ENCODE measurements at places on chromosomes 6 and 20. TPM values are rescaled to one million over a fixed set of nuclear protein-coding genes. Genes with fewer than 3 reads are reported as not detected.
A peak's percentile ranks its signal among the peaks of the same experiment; 100 is the strongest.

GRCh38 chr20:4411744-4412143 lies 310.0 kb upstream of the PRND start:
- DNase-seq = no peak

DNA sequence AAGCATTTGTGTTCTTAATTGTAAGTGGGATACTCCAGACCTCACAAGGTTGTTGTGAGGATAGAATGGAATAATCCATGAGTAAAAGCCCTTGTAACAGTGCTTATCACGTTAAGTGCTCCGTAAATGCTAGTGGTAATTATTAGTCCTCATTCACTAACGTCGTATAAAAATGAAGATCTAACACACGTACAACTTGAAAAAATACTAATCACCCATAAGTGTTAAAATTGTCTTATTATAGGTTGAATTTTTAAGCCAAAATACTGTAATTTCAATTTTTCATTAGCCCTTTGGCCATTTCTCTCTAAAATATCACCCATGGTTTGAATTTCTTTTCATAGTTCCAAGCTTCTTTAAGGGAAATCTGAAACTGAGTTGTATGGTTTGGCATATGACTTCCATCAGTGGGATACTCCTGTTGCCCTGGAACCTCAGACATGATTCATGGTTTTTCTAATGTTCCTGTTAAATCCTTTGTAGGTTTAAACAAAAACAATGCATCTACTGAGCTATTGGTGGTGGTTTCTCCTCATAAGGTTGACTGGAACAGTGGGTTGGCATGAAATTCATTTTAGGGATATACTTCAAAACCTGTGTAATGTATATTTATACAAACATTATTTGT lies 19.1 kb downstream of the XRN2 start:
- DNase-seq = no peak

DNA sequence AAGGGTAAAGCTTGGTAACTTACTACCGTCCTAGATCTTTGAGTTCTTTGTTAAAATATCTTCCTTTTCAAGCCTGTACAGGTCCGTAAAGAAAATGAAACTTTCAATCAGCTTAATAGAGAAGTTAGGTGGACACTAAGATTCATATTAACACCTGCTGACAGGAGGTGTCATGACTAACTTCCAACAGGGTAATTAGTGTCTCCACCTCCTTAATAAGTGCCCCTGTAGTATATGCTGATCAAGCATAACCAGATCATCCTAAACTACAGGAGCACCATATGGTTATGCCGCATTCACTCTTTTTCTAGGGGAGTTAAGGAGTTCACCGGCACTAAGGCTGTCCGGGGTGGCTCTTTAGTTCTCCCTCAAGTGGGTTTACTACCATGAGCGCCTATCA lies 23.9 kb upstream of the RALGAPA2 start:
- DNase-seq = no peak

DNA sequence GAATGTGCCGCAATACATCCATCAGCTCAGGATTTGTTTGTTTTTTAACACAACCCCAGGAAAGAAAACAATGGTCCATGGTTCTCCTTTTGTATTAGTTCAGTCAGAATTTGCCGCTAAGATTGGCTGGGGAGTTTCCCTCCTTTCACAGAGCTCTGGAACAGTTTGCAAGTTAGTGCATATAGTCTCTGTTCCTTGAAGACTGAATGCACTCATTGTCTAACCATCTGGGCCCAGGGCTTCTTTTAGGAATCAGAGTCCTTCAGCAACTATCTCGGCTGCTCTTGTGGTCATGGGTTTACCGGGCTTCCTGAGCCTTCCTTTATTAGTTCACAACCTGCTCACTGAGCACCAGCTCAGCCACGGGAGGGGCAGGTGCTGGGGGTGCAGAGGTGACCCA lies 121.3 kb downstream of the SLC23A2 start:
- no peak for DNase-seq

- DNase-seq = no peak
Measured at GRCh38 chr20:45283551-45284057, 23.0 kb upstream of the RBPJL start.

DNA sequence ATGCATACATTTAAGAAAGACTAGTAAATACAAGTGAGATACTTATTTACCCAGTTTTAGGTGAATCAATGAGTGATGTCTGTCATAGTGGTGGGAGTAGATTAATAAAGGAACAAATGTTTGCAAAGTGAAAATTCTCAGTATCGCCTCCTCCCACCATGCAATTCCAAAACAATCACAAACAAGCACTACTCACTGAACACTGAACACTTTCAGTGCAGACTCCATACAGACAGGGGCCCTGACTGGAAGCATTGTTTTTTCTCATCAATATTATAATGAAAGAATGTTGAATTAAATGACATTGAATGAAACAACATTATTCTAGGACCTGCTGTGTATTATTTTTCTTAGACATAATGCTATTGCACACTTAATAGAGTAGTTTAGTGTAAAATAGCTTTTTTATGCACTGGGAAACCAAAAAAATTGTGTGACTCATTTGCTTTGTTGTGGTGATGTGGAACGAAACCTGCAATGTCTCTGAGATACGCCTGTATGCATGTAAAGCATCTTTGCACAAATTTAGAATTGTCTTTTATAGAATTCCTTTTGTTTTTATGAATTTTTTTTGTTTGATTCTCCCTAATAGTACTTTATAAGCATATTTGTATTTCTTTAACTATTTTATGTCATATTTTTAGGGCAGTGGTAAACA lies 317.5 kb downstream of the UTRN start:
- no peak for DNase-seq

DNA sequence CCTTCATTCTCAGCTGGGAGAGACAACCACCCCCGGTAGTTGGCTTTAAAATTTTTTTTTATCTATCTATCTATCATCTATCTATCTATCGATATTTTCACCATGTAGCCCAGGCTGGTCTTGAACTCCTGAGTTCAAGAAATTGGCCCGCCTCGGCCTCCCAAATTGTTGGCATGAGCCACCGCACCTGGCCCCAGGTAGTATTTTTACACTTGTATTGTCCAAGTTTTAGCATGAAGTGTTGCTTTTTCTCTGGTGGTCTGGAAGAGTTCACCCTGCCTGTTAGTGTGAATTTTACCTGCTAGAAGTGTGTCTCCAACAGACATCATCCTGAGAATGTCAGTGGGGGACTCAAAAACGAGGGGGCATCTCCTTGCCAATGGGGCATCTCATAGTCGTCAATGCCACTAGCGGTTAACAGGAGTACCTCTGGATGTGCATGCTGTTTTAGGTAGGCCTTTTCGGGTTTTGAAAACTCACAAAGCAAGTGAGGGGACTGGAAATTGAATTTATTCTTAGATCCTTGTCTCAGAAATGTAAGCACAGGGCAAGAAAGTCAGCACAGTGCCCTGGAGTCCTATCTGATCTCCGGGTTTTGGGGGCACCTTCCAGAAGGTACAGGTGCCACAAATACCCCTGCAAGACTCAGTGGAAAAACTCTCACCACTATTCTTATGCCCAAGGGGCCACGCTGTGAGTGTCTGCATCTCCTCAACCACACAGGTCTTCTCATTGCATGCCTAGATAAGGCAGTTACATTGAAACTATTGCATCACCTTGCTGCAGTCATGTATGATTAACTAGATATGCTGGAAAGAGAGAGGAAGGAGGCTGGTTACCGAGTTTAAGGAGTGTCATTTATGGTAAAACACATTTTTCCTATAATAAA lies 37.1 kb downstream of the TNFAIP3 start:
- peak; percentile 28 for DNase-seq

GRCh38 chr6:3328145-3328544 lies 69.4 kb downstream of the PSMG4 start:
- no peak for DNase-seq

GRCh38 chr6:118565311-118565960 lies 17.3 kb downstream of the PLN start:
- peak; percentile 28 for DNase-seq

GRCh38 chr6:148980234-148980633 lies 233.4 kb downstream of the UST start:
- no peak for DNase-seq

DNA sequence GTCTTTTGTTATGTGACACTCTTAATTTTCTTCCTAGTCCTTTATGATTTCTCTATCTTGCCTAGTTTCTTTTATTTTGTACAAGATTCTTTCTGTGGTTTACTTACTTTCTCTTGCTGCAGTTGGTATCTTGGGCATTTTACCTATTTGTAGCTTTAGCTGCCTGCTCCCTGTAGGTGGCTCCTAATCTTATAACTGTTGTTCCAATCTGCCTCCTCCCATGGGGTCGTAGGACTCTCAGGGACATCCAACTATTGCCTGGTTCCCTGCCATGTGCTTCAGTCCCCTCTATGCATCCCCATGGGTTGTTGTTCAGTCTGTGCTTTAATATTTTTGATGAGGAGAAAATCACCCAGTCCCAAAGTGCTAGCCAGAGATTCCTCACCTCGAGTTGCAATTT lies 31.4 kb downstream of the RIN2 start:
- DNase-seq = no peak

GRCh38 chr6:69026715-69027114 lies 391.6 kb downstream of the ADGRB3 start:
- DNase-seq = no peak

GRCh38 chr6:80690551-80691131 lies 584.2 kb downstream of the BCKDHB start:
- DNase-seq = no peak

- no peak for DNase-seq
Measured at GRCh38 chr6:123168466-123168865, 172.4 kb downstream of the CLVS2 start.

- DNase-seq = peak; percentile 64
Measured at GRCh38 chr6:35552285-35552917, 39.7 kb upstream of the TULP1 start.

DNA sequence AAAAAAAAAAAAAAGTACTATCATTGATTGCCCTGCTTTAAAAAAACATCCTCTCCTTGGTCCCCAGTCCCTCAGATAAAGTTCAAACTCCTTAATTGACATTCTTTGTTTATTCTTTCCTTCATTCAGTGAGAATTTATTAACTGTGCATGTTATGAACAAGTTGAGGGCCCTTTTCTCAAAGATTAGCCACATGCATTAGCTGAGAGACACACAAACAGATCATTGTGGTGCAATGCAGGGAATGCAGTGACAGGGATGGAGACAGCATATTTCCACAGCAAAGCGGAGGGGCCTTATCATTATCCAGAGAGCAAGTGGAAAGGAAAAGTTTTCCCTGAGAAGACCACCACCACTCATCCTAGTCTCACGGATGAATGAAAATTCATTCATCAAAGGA lies 21.9 kb upstream of the IPCEF1 start:
- no peak for DNase-seq

DNA sequence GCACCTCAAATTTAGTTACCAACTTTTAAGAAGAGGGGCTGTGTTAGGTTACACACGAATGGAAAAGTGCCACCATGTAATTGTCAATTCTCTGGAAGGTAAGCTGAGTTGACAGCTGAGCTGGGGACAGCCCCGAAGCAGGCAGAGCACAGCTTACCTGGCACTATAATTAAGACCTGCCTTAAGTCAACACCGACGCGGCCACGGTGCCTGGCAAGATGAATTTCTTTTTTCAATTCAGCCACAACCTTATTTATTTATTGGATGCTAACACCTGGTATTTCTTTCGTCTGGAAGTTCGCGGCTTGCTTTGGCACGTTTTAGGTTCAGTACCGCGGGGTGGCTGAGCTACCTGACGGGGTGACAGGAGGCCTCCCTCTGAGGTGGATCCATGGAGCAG lies 40.6 kb upstream of the NFATC2 start:
- DNase-seq = no peak

DNA sequence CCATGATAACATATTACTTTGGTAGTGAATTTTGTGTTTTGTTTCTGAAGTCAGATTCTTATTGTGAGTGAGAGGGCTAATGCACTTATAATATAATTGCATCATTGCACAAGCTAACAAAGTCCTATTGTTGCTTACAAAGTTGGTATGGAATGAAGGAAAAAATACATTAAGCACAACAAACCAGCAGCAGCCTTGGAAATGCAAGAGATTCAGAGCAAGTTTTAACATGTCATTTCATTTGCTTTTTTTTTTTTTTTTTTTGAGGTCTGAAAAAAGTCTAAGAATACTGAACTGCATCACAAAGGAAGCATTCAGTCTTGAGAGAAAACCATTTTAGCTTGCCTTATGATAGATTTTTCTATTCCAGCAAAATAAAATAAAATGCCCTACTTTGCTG lies 57.6 kb downstream of the PLCB4 start:
- no peak for DNase-seq

- no peak for DNase-seq
Measured at GRCh38 chr6:72784581-72784980, 162.7 kb downstream of the KCNQ5 start.

GRCh38 chr6:161139766-161140553 lies 133.9 kb downstream of the AGPAT4 start:
- DNase-seq = no peak

GRCh38 chr6:75532521-75532920 lies 38.9 kb upstream of the FILIP1 start:
- no peak for DNase-seq

GRCh38 chr6:87225937-87226336 lies 70.6 kb downstream of the ZNF292 start:
- DNase-seq = no peak

DNA sequence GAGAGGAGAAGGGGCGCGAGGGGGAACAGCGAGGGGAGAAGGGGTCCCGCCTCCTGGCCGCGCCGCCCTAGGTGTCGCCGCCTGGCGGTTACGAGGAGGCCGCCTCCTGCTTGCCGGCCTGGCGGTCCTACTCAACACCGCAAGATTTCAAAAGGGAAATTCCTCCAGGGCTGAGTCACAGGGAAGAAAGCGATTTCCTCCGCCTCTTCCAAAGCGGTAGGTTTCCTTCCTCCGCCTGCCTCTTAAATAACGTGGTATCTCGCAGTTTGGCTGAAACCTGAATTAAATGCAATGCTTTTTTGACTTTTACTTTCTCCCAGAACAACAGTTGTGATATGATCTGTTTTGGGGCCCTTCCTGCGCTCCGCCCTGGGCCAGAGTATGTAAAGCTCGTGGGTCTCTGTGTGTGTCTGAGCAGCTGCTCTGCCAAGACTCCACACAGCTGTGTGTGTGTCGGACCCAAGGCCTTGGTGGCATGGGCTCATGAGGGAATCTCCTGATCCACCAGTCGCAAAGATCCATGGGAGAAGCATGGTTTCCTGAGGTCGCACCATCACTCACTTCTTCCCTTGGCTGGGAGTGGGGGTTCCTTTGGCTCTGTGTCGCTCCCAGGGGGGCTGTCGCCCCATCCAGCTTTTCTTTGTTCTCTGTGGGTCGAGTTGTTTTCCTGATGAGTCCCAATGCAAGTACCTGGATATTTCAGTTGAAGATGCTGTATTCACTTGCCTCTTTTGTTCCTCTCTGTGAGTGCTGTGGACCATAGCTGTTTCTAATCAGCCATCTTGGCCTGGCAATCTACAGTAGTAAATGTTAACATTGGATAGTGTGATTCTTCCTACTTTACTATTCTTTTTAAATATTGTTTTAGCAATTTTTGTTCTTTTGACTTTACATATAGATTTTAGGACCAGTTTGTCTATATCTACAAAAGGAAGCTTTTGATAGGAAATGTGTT lies 31.6 kb upstream of the NOTCH4 start:
- DNase-seq = peak; percentile 92

APOM gene
- 2.6 TPM for total RNA-seq

RAB44 gene
- not detected for total RNA-seq

CLDN20 gene
- not detected for total RNA-seq

ABRACL gene
- total RNA-seq = 36.1 TPM

RPP40 gene
- total RNA-seq = 7.4 TPM

CST7 gene
- not detected for total RNA-seq

GPRC6A gene
- total RNA-seq = not detected

TAP1 gene
- total RNA-seq = 75.1 TPM

IP6K3 gene
- not detected for total RNA-seq

RIMS4 gene
- 0.40 TPM for total RNA-seq
